ENCODE measurements at places on chromosomes 16 and 17. TPM values are rescaled to one million over a fixed set of nuclear protein-coding genes. Genes with fewer than 3 reads are reported as not detected.

GRCh38 chr16:49017501-49017900 lies 264.1 kb downstream of the CBLN1 start:
- no peak for DNase-seq

- DNase-seq: no peak
These were observed 25.3 kb downstream of the CACNG3 start for GRCh38 chr16:24281466-24281865.

MCRIP2 gene
- total RNA-seq: 70.3 TPM

DNA sequence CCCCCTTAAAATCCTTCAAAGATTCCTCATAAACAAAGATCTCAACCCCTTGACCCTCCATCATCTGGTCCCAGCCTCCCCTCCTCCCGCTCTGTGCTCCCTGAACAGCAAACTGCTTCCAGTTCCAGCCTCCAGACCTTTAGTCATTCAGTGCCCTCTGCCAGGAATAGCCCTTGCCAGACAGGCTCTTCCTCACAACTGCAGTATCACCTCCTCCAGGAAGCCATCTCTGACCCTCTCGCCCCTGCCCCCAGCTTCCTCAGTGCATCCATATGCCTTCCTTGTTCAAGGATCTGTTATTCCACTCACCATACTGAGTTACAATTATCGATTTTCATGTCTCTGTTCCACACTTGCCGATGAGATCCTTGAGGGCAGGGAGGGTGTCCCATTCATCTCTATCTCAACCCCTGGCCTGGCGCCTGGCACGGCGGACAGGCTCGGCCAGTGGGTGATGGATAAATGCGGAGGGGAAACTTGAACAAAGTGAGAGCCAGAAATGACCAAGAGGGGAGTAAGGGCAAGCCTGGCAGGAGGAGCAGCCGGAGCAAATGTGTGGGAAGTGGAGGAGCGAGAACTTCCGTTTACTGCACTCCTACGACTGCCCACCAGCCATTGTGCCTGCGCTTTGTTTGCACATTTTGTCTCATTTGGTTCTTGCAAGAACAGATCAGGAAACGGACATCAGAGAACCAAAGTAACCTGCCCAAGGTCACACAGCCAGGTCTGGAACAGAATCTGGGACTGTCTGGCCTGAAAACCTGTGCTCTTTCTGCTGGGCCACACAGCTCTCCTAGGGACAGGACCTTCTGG lies 2.0 kb upstream of the NXPH3 start:
- DNase-seq: no peak

DNA sequence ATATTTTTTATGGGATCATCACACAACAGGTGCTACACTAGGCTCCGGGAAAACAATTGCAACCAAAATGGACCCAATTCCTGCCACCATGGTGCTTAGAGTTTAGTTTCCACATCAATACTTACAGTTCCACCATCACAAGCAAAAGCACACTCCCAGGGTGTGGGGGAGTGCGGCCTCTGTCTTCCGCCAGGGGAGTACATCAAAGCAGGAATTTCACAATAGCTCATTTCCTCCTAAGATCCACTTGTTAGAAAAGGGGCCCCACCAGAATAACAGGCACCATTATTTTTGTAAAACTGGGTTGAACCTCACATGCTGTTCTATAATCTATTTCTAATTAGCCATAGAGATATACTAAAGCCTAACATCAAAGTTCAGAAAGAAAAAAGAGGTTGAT lies 44.3 kb upstream of the PSMD7 start:
- no peak for DNase-seq

- no peak for DNase-seq
These were observed 36.4 kb upstream of the CCDC182 start for GRCh38 chr17:57781386-57782061.

MEIOB gene
- total RNA-seq: 2.1 TPM

GRCh38 chr16:23941963-23942564 lies 106.3 kb downstream of the PRKCB start:
- DNase-seq: no peak

DNA sequence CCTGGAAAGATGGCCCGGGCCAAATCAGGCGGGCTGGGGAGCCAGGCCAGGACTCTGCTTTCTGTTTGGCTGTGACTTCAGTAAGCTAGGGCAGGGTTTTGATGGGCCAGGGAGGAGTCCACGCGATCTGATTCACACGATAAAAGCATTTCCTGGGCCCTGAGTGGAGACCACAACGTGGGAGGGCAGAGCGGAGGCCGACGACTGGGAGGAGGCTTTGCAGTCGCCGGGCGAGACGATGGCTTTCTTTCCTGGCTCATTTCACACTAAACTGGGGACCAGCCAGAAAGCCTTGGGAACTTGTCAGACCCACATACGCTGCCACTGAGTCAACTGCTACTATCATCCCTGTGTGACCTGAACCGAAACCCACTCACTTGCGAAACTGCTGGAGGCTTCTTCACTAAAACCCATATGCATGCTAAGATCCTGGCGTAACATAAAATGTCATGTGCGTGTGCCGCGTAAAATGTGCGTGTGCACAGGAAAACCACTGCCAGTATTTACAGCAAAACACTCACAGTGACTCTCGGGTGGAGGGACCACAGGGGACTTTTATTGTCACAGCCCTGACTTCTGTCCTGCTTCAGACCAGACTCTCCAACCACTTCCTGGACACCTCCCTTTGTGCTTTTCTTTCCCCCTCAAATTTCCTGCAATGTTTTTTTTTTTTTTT lies 14.2 kb upstream of the RHBDF2 start:
- DNase-seq: no peak
